SW 1271 (cell line): ENCODE measurements at places on chromosomes 7 and 10.

GRCh38 chr10:130493446-130494145 is 357.4 kb downstream of the GLRX3 start:
- DNase-seq, result no peak

DNA sequence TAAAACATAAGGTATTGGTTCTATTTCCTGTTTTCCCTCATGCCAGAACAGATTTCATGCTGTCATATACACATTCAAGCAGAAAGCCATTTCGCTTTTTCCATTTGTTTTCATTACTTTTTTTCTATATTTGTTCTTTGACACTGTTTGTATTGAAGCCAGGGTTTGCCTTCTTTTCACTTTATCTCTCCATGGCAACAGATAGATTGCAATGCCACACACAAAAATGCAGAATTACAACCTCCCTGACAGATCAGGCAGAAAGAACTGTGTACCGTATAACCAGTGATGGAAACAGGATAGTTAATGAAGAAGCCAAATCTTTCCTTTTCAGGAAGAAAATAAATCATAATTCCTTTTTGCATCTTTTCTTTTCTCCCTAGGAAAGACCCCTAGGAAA is 103.0 kb upstream of the PCGF5 start:
- no peak for DNase-seq

DNA sequence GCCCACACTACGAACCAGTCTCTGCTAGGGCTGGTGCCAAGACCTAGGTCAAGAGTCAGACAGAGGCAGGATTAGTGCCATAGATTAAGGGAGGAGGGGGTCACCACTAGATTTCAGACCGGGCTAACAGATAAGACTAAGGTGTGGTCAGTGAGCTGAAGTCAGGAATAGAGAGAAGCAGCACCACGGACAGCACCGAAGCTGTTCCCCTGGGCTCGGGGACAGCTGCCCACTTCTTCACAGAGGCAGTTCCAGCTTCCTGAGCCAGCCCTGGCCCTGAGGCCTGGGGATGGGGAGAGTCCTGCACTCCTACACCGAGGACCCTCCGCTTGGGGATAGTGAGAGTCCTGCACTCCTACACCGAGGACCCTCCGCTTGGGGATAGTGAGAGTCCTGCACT is 11.2 kb upstream of the JAKMIP3 start:
- DNase-seq, result no peak

- no peak for DNase-seq
These were observed 6.6 kb downstream of the CPA1 start for GRCh38 chr7:130386876-130387275.

DNA sequence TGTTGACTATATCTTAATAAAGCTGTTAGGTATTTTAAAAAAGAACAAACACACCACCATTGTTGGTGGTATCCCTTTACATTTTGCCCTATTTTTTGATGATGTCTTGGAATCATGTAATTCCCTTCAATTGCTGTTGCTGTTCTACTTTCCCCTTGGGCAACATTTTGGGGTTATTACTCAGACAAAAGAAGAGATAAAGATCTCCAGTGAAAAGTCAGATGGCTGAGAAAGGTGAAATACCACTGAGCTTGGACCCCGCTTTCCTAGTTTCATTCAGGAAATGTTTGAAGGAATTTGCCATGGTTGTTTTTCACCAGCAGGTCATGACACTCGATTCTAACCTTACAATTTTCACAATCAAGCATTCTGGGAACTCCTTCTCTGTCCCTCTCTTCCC is 84.6 kb downstream of the MACC1 start:
- DNase-seq, result no peak

GRCh38 chr7:51666751-51667150 is 350.1 kb upstream of the COBL start:
- DNase-seq, result no peak

- no peak for DNase-seq
These were observed 200.6 kb downstream of the DIP2C start for GRCh38 chr10:488933-489215.

DNA sequence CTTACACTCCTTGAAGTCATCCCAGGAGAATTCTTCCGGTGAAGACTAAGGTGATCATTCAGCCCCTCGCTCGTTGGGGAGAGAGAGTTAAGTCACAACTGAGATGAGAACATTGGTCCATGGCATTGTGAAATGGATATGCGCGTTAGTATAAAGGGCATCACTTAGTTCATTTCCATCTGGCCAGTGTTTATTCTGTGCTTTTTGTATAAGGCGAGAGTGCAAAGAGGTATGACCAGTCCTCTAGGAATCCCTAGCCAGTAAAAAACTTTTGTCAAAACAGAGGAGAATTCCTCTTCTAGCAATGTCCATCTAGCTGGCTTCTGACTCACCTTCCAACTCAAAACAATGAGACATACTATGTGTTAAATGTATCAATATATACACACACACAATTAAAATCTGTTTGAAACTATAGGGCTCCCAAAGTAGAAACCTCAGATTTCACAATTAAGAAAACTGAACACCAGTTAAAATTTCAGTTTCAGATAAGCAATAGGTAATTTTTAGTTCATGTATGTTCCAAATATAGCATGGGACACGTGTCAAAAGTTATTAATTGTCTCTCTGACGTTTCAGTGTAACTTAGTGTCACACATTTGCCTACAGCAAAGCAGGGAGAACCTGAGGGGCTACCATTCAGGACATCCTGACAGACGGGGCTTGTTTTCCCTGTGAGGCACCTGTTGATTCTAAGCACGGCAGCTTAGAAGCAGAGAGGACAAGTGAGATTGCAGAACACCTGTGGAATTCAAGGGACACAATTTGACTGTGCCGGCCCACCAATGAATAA is 158.9 kb downstream of the KLF6 start:
- DNase-seq, result no peak

- DNase-seq, result no peak
These were observed 315.3 kb downstream of the LHFPL3 start for GRCh38 chr7:104643587-104644217.

DNA sequence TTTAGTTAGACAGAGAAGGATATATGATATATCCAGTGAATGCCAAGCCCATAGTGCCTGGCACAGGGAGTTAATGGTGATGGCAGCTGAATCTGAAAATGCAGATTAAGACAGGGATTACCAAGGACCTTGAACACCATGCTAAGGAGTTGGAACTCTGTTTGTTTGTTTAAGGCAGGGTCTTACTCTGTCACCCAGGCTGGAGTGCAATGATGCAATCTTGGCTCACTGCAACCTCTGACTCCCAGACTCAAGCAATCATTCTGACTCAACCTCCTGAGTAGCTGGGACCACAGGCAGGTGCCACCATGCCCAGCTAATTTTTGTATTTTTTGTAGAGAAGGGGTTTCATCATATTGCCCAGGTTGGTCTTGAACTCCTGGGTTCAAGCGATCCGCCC is 1.6 kb downstream of the AKR1D1 start:
- no peak for DNase-seq

- DNase-seq, result no peak
These were observed 67.8 kb upstream of the ATP6V0A4 start for GRCh38 chr7:138865843-138866242.
